ENCODE measurements at places on chromosomes 2 and 18.

- DNase-seq: no peak
These were observed 187.1 kb downstream of the ZNF407 start for GRCh38 chr18:74784752-74785151.

- no peak for DNase-seq
These were observed 263.4 kb upstream of the MEIS1 start for GRCh38 chr2:66171530-66171929.

DNA sequence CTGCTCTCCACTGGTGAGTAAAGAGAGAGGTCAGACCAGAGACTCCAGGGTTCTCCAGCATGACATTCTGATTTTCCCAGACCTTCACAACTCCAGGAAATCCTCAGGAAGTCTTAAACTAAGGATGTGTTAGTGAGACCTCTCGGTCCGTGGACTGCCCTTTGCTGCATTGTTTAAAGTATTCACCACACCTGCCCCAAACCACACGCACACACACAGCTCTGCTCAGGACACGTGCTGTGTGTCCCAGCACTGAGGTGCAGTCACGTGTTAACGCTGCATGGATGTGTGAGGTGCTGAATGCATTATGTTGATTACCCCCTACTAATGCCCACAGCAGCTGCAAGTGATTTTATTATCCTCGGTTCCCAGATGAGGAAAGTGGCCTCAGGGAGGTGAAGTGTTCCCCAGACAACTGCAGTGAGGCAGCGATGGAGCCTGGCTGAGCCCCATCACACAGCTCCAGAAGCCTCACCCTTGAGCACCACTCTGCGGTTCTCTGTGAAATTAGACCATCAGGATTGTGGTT is 68.4 kb downstream of the TRAPPC12 start:
- DNase-seq: no peak

GRCh38 chr2:214069254-214069653 is 341.6 kb upstream of the VWC2L start:
- DNase-seq: peak; percentile 4

DNA sequence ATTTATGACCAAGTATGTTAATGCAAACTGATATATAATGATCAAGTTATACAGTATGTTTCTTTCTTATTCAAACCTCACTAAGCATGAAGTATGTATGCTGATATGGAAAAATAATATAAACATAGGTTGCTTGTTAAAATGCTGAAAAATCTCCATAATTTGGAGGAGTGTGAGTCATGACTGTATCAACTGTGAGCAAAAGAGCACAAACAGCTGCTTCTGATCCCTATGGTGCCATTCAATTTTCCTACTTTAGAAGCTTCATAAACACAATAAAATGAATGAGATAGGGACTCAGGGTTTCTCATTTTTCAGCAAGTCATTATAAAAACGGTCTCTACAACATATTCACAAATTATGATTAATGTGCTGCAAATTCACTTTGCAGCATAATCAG is 129.9 kb upstream of the TFPI start:
- no peak for DNase-seq

GRCh38 chr2:96683307-96683706 is 40.7 kb downstream of the FER1L5 start:
- no peak for DNase-seq

- no peak for DNase-seq
These were observed 228.7 kb upstream of the SLC8A1 start for GRCh38 chr2:40680547-40680946.

DNA sequence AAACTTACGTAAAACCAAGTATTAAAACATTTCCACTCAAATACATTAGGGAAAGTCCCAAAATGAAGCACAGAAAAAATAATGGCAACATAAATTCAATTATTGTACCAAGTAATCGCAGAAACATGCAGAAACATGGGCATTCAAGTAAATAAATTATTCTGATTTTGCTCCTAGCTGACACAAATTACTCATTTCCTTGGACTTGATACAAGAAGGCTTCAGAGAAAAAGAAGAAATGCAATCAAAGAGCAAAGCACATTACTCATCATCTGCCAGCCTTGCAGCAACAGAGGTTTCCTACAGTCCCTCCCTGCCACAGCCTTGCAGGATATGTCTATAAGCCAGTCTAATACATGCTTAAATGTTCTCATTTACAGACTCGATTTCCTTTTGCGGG is 439.8 kb upstream of the LYPD1 start:
- no peak for DNase-seq

Measured in large intestine (tissue), 12 donors.